Left cardiac atrium (tissue), 4 donors: ENCODE measurements at places on chromosomes 12 and 14. TPM values are rescaled to one million over a fixed set of nuclear protein-coding genes. Genes with fewer than 3 reads are reported as not detected.

DNA sequence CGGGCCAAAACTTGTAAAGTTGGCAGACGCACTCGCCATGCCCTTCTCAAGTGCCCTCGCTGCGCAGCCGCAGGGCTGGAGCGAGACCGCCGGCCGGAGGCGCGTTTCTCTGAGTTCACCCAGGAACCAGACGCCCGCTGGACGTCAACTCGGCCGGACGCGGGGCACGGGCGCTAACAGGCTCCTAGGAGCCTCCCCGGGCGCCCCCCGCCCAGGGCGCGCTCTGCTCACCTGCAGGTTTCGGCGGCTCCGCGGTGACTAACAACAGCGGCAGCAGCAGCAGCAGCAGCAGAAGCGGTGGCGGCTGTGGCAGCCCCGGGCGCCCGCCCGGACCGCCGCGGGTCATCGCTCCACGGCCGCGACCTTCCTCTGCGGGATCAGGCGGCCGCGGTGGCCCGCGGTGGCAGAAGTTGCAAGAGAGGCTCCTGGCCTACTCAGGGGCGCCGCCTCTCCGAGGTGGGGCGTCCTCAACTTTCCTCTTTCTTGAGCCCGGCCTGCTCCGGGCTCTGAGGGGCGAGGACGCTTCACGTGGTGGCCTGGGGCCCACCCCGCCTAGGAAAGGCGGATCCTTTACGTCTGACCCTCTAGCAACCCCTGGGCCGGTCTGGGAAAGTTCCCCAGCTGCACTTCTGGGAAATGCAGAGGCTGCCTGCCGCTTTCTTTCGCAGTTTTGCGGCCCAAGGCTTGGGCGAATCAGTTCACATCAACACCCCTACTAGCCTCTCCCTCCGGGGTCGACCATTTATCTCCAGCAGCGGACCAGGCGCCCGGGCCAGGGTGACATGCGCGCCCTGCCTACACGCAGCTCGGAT is at the start of gene PLBD1:
PLBD1 (minus strand) TSS at position 533 of the 812 bp plus-strand sequence; CDS start at position 346, 187 bp downstream.
- DNase-seq = peak; percentile 77

The HOXC9 gene
- not detected for total RNA-seq

DNA sequence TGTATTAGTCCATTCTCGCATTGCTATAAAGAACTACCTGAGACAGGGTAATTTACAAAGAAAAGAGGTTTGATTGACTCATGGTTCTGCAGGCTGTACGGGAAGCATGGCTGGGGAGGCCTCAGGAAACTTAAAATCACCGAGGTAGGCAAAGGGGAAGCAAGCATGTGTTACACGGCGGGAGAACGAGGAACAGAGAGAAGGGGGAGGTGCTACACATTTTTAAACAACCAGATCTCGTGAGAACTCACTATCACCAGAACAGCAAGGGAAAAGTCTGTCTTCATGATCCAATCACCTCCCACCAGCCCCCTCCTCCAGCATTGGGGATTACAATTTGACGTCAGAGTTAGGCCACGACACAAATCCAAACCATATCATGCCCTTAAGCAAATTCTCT is 13.3 kb upstream of the MAX start:
- DNase-seq = no peak

DNA sequence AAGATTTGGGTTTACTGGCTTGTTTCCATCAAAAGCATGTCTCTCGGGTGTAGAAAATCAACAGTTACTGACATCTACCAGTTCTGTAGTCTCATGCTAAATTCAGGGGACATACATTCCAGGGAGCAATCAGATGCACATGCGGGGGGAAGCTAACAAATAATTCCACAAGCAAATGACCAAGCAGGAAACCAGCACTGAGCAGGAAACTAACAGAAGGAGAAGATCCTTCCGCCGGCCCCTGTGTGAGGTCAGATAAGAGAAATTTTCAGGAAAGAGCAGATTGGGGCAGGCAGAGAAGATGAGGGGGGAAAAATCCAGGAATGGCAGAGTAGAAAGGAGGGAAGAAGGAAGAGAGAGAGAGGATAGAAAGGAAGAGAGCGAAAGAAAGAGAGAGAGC is 127.6 kb upstream of the TMCC3 start:
- no peak for DNase-seq

- no peak for DNase-seq
These were observed 65.1 kb downstream of the SLC6A12 start for GRCh38 chr12:148676-149416.

- DNase-seq = peak; percentile 92
These were observed 52.9 kb downstream of the ANO6 start for GRCh38 chr12:45268672-45269411.

DNA sequence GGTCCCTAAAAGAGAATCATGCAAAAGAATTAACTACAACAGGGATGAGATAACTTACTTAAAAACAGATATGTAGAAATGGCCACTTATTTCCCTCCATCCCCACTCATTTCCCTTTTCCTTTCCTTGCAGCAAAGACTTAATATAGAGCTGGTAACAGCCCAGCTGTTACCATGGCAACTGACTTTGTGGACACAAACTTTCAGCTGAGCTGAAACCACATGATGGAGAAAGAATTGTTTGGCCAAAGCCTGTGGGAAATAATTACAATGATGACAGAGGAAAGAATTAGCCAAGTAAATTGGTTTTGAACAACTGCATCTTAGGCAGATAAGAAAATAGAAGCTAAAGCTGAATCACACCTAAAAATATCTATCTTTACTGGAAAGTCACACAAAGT is 364.9 kb downstream of the GALC start:
- DNase-seq = peak; percentile 55

The GDF3 gene
- total RNA-seq = 0.26 TPM

The EGLN3 gene
- total RNA-seq = 73.1 TPM

DNA sequence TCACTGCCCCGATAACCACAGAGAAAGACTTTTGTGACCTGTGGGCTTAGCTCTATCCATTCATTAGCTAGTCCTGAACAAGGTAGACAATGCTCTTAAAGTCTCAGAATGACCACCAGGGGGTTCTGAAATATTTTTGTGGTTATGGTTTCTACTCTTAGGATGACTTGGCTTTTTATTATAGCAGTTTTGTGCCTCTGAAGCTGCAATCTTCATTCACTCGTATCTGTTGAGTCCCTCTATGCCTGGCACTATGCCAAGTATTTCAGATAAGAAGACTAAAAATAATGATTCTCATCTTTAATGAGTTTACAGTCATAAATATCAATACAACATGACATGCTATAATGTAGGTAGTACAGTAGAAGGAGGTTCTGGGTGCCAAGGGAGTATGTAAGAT is 130.8 kb upstream of the TRHDE start:
- no peak for DNase-seq

The TMEM132D gene
- total RNA-seq = 0.05 TPM

The NID2 gene
- 42.1 TPM for total RNA-seq

DNA sequence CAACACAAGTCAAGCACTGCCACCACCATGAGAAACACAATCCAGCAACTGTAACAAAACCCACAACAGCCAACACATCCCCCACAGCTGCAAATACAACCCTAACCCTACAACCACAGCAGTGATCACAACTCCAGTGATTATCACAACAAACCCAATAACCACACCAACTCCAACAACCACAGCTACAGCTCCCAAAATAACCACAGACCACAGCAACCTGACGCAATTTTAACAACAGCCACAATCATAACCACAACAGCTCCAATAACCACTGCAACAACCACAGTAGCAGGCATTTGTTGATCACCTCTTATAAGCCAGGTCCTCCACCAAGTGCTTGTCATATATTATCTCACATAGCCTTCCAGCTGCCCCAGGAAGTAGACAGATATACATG is 42.2 kb upstream of the FAM181A start:
- no peak for DNase-seq

GRCh38 chr14:71408362-71409030 is 501.2 kb downstream of the PCNX1 start:
- no peak for DNase-seq

The TTC7B gene
- 76.5 TPM for total RNA-seq

The KSR2 gene
- total RNA-seq = under 0.01 TPM

DNA sequence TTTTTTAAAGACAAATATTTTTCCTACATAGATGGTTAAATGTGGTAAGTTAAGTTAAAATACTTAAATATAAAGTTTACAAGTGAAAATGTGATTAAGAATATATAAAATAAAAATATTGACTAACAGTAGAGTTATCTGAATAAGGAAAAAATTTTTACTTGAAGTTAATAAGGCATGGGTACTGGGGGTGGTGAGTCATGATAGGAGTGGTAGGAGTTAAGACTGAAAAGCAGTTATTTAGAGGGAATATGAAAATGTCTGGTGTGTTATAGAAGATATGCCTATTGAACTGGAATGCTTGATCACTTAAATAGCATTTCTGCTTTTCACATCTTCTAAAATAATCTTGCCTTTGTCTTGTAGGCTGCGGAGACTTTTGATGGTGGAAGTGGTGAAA is 68.7 kb downstream of the CCDC91 start:
- no peak for DNase-seq

- DNase-seq = no peak
These were observed 12.9 kb downstream of the SYNE3 start for GRCh38 chr14:95503365-95504134.

- DNase-seq = no peak
These were observed 10.1 kb downstream of the FGF6 start for GRCh38 chr12:4435537-4435936.

DNA sequence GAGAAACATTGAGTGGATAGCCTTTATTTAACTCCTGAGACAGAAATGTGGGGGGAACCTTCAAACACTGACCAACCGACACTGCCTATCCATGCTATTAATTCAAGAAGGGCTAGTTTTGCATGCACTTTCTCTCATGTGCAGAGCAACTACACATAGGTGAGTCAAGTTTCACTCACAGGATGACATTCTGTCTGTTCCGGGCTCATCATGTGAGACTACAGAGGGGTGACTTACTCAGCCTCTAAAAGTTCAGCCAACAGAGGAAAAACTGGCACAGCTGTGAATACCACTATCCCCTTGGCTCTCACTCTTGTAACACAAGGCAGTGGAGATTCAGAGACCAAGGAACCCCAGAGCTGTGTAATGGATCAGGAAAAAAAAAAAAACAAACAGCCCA is 13.3 kb downstream of the BEST3 start:
- no peak for DNase-seq

DNA sequence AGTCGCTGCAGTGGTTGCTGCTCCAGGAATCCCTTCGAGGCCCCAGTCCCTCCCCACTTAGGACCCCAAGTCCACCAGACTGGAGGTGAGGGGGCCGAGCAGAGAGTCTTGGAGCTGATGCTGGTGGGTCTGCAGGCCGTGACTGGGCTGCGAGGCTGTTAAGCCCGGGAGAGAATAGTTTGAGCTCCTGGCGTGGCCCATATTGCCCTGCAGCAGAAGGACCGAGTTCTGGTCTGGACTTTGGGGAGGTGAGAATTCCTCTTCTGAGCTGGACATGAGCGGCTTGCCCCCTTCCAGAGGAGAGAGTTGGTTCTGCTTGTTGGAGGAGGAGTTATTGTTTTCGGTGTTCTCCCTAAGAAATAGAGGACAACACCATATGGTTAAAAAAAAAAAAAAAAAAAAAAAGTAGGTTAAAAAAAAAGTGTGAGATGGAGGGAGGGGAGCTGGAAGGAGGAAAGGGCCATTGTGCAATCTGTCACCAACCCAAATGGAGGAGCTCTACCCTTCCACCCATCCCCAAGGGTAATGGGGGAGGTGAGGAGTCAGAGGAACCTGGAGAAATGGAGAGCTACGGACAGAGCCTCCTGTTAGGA is 3.0 kb downstream of the SIX1 start:
- DNase-seq = no peak

DNA sequence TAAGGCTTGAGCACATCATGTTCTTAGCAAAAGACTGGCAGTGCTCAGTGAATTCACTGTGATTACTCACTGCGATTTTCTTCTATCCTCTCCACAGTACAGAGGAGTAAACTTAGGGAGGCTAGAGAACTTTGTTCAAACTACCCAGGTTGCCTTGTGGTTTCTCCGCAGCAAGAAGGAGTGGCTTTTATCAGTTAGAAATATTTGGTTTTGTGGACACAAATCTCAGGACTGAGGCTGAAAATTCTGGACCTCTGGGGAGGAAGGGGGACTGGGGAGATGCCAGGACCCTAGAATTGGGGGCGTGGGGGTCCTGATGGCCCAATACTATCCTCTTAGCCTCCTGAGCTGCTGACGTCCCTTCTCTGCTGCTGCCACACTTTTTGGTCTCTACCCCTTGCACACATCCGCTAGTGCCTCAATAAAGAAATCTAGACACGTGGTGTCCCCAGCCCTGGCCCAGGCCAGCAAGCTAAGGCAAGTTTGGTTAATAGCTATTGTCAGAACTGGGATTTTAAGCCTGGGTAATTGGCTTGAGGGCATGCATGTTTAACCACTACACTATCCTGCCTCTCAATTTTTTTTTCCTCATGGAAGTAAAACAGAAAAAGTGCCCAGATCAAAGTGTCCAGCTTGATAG is 842 bp downstream of the OAS2 start:
- DNase-seq = peak; percentile 43

DNA sequence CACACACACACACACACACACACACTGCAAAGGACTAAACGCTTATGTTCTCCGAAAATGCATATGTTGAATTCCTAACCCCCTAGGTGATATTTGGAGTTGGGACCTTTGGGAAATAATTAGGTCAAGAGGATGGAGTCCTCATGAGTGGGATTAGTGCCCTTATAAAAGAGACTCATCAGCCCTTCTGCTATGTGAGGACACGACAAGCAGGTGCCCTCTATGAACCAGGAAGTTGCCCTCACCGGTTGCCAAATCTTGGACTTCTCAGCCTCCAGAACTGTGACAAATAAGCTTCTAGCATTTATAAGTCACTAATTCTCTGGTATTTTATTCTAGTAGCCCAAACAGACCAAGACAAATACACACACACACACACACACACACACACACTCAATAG is 20.7 kb upstream of the TCP11L2 start:
- DNase-seq = no peak

The MMP19 gene
- 23.3 TPM for total RNA-seq

GRCh38 chr14:40188006-40188405 is 755.8 kb upstream of the FBXO33 start:
- no peak for DNase-seq

- no peak for DNase-seq
These were observed 117.9 kb upstream of the SFSWAP start for GRCh38 chr12:131592972-131593371.

The TC2N gene
- total RNA-seq = 20.8 TPM
